ENCODE measurements at places on chromosomes 6 and 20.

DNA sequence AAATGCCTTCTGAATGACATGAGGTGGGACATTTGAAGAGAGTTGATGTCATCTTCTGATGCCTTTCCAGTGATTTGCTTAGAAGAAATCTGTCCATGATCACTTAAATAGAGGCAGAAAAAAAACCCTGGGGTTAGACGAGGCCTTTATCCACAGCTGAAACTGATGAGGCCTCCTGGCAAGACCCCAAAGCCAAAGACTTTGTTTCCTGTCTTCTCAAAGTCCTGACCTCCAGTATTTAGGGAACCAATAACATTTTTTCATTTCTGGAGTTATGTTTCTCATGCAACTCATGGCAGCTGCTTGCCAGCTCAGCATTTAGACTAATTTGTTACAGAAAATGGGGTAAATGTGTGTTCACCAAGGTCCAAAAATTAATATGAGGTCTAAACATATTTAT lies 248.0 kb upstream of the PRDM1 start:
- no peak for ATAC-seq

GRCh38 chr6:1322156-1322555 lies 10.3 kb downstream of the FOXQ1 start:
- ATAC-seq, result no peak

- no peak for ATAC-seq
Measured at GRCh38 chr6:150659046-150659763, 59.5 kb downstream of the PLEKHG1 start.

DNA sequence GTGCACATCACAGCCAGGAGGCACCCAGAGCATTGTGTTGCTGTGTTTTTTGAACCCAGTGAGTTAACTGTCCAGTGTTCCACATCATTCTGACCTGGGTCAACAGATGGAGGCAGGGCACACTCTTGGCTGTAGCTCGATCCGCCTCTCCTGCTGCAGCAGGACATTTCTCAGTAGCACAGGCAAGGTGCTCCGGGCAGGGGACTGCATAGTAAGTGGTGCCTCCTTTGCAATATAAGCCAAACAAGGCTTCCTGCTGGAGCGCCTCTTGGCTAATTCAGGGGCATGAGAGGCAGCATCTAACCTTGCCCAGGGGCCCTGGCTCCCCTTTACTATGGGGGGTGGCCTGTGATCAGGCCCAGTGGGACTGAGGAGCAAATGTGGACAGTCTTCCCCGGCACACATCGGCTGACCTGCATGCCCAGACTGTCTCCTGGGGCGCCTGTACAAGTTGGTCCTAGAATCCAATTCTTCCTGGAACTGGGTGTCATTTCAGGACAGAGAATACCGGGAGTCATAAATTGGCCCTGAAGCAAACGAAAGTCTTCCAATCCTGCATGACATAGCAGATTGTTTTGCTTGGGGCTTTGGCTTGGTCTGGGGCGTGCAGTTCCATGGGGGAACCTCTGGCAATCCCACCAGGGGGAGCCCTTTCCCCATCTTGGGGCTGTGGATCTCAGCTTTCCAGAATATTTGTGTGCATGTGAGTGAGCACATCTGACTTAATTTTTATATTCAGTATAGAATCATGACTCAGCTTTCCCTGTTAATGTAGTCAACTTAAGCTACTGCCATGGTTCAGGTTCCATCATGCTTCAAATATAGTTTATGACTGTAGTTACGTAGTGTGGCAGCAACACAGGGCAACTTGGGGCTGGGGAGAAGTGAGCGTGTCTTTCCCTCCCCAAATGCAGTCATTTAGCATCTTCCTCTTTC lies 56.0 kb upstream of the DDR1 start:
- peak; percentile 88 for ATAC-seq

DNA sequence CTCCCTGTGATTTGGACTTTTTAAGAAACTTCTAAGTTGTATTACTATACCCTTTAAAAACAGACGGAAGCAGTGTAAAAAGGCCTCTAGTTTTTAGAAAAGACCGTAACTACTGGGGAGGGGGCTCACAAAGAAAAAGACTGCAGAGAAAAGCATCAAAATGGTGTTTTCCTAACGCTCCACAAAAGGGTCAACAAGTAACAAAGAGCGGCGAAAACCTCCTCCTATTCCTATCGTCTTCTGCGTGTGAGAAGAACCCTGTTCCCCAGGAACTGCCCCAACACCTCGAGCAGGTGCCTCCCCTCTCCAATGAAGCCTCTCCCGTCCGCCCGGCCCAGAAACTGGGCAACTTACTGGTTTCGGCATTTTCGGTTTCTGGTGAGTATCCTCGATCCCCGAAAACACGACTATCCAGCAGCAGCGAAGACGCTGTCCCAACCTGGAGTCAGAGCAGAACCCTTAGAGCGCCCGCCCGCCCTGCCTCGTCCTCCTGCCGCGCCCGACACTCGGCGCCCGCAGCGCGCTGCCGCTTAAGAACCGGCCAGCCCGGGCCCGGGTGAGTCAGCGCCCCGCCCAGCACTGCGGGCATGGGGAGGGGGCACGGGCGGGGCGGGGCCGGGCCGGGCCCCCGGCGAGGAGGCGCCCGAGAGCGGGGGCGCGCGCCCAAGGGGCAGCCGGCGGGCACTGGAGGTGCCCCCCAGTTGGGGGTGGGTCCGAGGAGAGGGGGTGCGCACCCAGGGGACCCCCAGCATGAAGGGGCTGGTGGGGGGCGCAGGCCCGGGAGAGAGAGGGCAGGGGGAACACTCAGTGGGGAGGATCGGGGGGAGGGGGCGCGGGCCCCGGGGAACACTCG lies 1.2 kb downstream of the EZR start:
- peak; percentile 64 for ATAC-seq

GRCh38 chr20:64024141-64024990 lies 11.6 kb upstream of the C20orf204 start:
- no peak for ATAC-seq

DNA sequence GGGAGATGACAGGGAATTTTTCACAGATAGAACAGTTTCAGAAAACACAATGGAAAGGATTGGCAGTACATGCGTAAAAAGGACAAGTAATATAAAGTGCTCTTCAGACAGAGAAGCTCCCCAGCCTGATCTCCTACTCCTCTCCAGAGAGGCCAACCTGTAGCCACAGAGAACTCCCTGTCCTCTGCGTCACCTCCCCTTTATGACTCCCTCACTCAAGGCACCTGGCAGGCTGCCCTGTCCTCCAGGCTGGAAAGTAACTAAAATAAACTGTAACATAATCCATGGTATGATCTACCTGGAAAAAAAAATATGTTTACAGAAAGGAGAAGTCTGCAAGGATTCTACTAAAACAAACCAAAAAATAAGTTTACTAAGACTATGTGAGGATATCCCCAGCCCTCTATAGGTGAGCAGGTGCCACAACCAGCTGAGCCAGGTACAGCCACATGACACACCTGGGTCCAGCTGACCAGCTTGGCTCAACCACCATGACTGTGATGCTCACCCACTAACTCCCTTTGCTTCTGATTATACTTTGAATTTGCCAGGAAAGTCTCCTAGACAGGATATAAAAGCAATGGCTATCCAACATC lies 29.2 kb downstream of the MBOAT1 start:
- ATAC-seq, result no peak

DNA sequence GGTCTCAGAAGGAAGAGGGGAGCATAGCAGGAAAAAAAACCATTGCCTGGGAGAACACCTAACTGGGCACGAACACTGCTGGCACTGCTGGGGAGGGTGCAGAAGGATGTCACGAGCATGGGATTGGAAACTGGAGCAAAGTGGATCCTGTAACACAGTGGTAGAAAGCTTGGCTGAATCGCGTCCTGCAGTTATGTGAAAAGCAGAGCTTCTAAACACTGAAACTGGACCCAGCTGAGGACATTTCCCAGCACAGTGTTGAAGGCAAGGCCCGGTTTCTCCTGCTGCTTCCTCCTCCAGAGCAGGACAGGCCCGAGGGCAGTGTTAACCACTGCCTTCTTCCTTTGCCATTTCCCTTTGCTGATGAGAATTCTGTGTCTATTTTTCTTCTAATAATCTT lies 6.7 kb downstream of the APMAP start:
- no peak for ATAC-seq

- no peak for ATAC-seq
Measured at GRCh38 chr6:80550281-80550680, 443.8 kb downstream of the BCKDHB start.

GRCh38 chr20:20205862-20206236 lies 153.5 kb downstream of the CFAP61 start:
- no peak for ATAC-seq

All from activated CD4-positive, CD25-positive, alpha-beta regulatory T cell treated with anti-CD3 and anti-CD28 coated beads, Interleukin-2, amount 50 U/mL, for 24 hours (primary cell).